ENCODE measurements at places on chromosomes 1 and 21. TPM values are rescaled to one million over a fixed set of nuclear protein-coding genes. Genes with fewer than 3 reads are reported as not detected.

The REN gene
- 2.2 TPM for total RNA-seq

The RHEX gene
- total RNA-seq, result not detected

The ODR4 gene
- 21.2 TPM for total RNA-seq

The GNG12 gene
- 163 TPM for total RNA-seq

The TMPRSS3 gene
- not detected for total RNA-seq

The LRRC7 gene
- 0.49 TPM for total RNA-seq

The AURKAIP1 gene
- total RNA-seq, result 178 TPM

The RAB3B gene
- 7.4 TPM for total RNA-seq

DNA sequence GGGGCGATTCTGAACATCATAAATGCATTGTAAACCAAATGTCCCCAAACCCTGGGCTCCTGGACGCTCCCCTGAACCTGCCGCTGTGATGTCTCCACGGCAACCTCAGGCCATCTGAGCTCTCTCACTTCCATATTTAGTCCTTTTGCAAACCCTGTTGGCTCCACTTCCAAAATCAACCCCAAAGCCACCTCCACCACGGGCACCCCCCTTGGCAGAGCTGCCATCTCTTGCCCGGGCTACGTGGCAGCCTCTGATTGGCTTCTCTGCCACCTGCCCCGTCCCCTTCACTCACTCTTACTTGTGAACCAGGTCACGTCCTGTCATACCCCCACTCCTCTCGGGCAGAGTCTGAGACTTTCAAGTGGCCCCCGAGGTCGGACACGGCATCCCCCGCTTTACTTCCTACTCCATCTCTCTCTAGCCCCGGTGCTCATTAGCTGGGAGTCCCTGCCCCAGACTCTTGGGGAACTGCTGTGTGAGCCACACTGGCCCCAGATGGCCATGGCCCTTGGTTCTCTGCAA lies 15.8 kb downstream of the PRXL2B start:
- no peak for DNase-seq

GRCh38 chr1:180352021-180352420 lies 122.0 kb downstream of the LHX4 start:
- DNase-seq, result no peak

- no peak for DNase-seq
Measured at GRCh38 chr1:227925582-227926198, 22.0 kb downstream of the WNT9A start.

DNA sequence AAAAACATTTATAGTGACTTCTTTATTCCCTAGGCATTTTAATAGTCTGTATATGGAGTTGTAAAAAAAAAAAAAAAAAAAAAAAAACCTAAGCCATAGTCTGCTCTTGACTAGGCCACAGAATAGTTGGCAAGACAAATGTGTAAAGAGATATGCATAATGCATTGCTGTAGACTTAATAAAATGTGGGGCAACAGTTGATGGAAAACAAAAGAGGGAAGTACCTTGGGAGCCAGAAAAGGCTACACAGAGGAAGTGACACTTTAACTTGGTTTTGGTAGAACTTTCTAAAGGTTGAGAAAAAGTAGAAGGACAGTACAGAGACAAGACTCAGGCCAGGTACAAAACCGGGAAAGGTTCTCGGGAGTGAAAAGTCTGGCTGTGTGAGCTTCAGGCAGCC lies 802.9 kb upstream of the ADAMTS5 start:
- no peak for DNase-seq

DNA sequence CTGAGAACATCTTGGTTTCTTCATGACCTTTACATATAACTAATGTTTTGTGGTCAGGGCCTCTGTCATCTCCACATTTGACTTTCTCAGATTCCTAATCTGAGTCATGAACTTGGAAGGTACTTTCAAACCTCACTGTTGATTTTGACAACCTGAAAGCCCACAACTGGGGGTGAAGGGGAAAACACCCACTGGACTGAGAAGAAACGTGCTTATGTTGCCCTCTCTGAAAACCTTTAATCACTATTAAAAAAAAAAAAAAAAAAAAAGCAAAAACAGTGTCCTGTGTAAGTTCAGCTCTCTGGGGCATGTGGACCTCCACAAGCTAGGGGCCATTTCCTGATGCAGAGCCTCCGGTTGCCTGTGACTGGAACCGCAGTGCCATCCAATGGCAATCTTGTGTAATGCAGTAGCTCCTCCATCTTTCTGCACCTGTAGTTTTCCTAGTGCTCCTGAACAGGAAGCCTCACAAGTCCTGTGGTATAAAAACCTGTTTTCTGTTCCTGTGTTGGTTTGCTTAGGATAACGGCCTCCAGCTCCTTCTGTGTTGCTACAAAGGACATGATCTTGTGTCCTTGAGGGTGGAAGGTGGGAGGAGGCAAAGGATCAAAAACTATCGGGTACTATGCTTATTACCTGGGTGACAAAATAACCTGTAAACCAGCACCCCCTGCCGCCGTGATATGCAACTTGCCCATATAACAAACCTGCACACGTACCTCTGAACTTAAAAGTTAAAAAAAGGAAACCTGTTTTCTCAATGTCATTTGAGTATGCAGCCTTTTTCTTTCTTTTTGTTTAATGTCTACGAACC lies 124.5 kb downstream of the ZNF648 start:
- peak; percentile 42 for DNase-seq

- no peak for DNase-seq
Measured at GRCh38 chr21:32427958-32428623, 15.6 kb downstream of the EVA1C start.

DNA sequence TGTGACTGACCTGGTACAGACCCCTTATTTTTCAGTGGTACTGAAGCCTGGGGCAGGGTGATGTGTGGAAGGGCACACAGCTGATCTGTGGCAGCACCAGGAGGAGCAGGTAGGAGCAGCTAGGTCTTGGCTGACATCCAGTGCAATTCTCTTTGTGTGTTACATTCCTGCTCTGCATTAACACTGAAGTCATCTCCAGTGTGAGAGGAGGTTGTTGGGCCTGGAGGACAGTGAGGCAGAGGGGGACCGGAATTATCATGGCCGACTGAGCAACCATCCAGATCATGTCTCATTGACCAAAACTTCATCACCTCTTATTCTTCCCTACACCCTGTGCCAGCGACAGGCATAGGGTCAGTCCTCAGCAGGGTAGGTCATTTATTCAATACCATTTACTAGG lies 1.5 kb downstream of the SLAMF8 start:
- no peak for DNase-seq

GRCh38 chr1:180231506-180231921 lies 1.4 kb downstream of the LHX4 start:
- DNase-seq, result peak; percentile 73

DNA sequence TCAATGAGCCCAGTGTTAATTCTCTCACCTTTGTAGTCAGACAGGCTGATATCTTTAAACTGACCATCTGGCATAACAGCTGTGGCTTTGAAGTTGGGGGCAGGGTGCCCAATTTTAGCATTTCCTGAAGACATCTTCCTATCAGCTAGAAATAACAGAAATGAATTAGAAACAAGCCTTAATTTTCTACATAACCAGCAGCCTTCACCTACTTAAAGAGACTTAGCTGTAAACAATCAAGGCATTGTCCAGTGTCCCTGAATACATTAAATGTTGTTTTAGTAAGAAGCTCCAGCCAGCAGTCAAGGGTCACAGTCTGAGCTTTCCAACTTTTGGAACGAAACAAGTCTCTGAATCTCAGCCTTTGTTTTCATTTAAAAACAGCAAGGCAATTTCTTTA lies 2.8 kb downstream of the PRDX1 start:
- DNase-seq, result no peak

GRCh38 chr21:40562242-40563002 lies 284.5 kb downstream of the DSCAM start:
- no peak for DNase-seq

DNA sequence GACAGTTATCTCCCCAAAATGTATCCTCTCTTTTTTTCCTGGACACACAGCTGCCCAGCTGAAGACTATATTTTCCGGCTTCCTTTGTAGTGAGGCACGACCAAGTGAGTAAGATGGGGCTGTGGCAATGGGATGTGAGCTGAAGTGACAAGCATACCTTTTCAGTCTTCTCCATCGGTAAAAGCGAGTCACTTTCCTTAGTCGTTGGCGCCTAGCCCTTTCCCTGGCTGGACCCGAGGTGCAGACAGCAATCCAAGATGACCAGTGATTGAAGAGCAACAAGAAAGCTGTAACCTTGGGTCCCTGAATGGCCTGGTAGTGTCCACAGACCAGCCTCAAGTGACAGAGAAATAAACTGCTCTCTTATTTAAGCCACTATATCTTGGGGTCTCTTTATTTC lies 155.2 kb downstream of the NR5A2 start:
- DNase-seq, result peak; percentile 61

DNA sequence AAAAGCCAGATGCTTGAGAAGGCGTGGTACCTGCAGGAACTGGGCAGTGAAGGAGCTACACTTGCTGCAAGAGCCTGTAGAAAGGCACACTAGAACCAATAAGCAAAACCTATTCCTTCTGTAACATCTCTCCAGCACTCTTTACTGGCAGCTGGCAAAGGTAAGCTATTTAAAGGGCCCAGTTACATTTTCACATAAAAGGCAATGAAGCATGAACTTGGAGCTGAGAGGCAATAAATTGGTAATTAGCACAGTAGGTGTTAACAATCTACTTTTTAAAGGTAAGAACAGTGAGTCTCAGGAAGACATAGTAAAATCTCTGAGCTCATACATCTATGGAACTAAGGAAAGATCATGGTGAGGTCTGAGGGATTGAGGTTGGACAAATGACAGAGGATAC lies 167.1 kb upstream of the OLFM3 start:
- no peak for DNase-seq

DNA sequence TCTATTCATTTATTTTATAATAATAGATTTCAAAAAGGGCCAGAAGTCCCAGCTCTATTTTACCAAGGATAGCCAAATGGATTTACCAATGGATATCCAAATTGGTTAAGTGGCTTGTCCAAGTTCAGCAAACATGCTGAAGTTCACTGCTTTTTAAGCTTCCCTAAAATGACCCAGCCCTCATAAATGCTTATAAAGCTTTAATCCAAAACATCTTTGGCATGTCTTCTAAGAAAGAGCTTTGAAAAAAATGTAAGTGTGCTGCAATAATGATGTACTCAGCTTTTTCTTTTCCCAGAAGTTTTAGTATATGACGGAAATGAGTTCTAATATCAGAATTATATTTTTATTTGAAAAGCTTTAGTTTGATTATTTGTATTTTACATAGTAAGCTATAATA lies 451.5 kb upstream of the ADAMTS5 start:
- no peak for DNase-seq

- peak; percentile 36 for DNase-seq
Measured at GRCh38 chr1:170214117-170215032, 68.6 kb downstream of the NTMT2 start.

DNA sequence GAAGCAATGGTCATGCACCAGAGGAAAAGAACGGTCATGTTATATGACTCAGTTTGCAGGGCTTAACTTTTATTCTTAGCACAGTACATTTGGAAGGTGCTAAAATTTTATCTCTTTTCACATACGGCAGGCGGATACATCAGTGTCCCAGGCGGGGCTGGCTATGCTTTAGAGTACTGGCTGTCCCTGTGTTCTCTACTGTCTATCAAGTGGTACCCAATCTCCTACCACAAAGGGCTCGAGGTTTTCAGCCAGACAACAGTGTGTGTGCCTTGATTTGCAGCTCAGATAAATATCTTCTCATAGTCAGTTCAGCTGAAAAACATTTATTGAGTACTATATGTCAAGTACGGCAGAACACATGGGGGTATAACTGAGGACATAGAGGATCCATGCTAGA lies 65.3 kb downstream of the URB2 start:
- DNase-seq, result no peak
